ENCODE measurements at places on chromosomes 11 and 22.

GRCh38 chr11:101862391-101863233 lies 52.2 kb upstream of the CEP126 start:
- peak; percentile 53 for DNase-seq

- no peak for DNase-seq
Measured at GRCh38 chr11:88521799-88522201, 184.3 kb upstream of the CTSC start.

DNA sequence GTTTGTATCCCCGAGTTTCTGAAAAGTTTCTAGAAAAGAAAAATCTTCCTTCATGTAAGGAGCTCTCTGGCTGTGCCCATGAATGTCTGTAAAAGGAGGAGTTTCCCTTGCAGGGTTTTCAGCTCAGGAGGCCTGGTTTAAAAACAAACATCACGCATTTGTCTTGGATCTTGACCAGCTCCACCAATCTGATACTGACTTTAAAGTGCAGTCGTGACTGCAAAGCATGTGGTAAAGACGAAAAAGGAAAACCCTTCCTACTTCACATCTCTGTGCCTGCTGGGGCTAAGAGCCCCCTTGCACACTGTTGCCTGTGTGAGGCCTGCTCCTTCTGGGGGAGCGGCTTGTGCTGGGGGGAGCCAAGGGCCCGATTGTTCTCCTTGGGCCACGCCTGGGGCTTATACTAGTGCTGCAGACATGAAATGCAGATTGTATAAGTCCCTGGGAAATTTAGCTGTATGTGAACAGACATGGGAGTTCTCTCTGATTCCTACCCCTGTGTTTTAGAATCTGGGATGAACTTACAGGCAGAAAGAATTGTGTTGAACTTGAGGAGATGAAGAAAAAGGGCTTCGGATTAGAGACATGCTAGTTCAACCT lies 62.1 kb downstream of the ADAMTS15 start:
- DNase-seq, result no peak

- DNase-seq, result no peak
Measured at GRCh38 chr22:49331223-49331815, 496.4 kb downstream of the BRD1 start.

DNA sequence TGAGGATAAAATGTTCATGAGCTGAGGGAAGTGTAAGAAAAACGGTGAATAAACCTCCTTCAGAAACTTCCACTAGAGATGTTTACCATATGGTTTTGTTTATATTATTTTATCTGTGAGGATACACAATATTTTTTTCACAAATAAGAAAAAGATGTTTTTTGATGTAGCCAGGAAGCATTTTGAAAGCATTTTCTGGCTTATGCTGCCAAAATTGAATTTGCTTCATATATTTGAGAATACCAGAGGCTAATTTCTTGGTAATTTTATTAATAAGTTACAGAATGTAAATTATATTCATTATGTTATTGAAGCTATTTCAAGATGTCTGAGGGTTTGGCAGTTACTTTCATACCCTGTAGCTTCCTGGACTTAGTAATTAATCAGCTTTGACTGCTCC lies 686.6 kb downstream of the LUZP2 start:
- DNase-seq, result no peak

- DNase-seq, result no peak
Measured at GRCh38 chr11:128628325-128628673, 40.9 kb upstream of the ETS1 start.

DNA sequence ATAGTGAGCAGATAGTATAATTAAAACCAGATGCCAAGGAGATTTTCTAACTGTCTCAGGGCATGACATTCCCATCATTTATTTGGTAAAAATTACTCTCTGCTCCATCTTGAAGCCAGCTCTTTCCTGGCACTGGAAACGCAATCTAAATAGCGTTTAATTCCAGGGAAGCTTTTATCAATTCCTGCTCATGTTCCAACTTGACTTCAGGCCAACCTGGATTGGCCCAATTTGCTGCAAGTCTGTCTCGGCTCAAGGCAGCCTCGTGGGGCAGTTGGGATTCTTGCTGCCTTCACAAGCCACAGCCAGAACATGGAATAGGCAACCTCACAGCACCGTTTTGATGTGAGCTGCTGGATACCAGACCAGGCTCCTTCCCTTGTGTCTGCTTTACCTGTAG lies 1255.9 kb downstream of the TBC1D22A start:
- DNase-seq, result no peak

DNA sequence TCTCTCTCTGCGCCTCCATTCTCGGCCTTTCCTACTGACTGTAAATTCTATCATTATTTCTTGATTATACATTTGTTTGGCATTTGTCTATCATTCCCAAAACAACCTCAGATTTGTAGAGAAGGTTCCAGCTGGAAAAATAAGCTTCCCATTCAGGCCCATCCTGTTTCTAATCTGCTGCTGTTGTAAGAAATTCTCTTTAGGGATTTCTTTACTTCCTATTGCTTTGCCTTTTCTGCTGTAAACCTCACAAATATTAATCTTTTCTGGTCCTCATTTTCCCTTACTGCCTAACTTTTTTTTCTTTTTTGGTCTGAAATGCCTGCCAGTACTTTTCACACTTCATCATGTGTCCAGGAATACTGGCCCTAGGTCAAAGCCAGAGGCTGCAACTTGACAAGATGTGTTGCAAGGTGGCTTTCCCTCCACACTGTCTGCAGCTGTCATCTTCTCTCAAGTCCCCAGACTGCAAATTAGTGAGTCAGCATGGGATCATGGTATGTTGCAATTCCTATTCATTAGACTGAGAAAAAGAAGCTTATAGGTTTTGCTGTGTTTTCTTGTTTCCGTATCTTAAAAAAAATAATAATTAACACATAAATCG lies 858.7 kb upstream of the CHORDC1 start:
- peak; percentile 11 for DNase-seq

DNA sequence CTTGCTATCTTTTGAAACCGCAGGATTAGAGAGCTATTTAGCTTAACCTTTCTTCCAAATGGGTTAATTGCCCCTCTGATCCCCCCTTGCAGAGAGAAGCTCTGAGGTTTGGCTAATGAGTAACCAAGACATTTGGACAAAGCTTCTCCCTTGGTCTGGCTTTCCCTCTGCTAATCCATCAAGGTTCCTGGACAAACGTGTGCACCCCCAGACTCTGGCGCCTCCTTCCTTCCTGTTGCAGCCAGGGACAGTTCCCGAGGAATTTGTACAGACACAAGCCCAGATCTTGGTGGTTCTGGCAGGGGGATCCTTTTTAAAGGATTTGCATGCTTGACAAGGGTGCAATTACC lies 1.6 kb downstream of the KIAA1671 start:
- no peak for DNase-seq

- peak; percentile 25 for DNase-seq
Measured at GRCh38 chr11:100810146-100810545, 123.1 kb downstream of the ARHGAP42 start.

DNA sequence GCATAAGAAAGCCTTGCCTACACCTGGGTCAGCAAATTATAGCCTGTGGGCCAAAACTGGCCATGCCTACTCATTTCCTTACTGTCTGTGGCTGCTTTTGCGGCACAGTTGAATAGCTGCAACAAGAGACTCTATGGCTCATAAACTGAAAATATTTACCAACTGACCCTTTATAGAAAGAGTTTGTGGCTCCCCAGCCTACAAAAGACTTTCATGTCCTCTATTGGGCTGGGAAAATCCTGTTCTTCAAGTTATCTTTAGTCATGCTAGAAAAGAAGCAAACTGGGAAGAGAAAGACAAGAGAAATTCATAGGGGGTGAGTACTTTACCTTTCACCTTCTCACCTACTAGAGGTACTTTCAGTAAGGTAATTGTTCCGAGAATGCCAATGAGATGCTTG lies 175.1 kb downstream of the SWAP70 start:
- no peak for DNase-seq

DNA sequence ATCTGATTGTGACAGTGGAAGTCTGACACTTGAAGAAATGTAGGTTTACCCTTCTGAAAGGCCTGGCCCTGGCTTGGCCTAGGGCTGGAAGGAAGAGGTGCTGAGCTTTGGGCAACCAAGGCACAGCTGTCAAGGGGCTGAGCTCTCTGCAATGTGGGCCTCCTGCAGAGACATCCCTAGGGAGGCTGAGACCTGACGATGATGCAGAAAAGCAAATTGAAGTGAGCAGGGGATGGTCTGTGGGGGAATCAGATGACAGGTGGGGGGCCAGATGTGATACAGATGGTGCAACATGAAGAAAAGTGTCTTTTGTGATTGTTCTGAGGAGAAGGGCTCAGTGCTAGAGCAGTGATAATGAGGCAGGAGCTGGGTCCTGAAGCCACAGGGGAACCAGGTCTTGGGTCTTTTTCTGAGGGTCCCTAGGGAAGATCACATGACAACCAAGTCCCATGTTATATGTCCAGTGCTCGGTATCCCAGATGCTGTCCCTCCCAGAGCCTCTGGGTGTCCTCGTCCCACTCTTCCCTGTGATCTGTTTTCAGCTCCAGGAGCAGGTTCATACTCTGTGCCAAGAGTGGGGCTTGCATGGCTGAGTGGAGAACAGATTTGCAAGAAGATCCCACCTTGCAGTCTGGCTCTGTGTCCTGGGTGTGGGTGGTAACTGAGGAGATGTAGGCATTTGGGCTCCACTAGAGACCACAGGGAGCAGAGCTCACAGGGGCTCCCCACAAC lies 79.9 kb upstream of the VPREB1 start:
- no peak for DNase-seq

DNA sequence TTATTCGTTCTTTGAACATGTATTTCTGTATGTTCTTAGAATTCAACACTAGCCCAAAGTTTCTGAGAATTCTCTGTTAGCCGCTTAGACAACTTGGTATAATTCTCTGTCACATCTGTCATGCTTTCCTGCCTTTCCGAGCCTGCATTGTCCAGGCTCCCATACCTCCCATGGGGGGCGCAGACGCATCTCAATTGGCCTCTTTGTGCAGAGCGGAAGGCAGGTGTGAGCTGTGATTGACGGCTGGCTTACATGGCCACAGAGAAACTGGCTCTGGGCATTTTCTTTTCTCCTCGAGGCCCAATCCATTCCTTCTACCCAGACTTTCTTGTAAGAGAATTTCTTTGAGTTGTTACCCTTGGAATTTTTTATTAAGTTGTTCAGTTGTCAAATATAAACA lies 132.7 kb upstream of the SESN3 start:
- DNase-seq, result no peak

GRCh38 chr11:114195981-114196731 lies 100.0 kb upstream of the NNMT start:
- no peak for DNase-seq

DNA sequence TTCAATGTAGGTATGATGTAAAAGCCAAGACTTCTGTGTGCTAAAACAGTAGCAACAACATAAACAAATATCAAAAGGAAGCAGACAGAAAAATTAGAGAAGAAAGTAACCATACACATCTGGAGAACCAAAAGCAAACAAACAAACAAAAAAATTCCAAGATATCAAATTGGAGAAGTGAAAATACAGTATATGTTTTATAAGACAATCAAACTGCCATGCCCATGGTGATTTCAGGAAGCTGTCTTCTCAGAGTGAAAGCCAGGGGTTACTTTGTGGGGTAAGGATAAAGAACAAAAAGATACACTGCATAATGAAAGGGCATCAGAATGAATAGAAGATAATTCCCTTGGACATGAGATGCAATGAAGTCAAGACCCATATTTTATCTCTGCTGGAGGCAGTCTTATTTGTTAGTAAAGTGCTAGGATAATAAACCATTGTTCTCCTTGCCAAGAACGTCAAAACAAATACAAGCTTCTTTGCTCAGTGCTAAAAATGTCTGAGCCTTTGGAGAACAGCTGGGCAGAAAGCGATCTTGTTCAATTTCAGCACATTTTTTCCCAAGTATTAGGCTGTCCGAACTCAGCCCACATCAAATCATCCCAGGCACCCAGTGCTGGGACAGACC lies 38.1 kb upstream of the LDLRAD3 start:
- no peak for DNase-seq

DNA sequence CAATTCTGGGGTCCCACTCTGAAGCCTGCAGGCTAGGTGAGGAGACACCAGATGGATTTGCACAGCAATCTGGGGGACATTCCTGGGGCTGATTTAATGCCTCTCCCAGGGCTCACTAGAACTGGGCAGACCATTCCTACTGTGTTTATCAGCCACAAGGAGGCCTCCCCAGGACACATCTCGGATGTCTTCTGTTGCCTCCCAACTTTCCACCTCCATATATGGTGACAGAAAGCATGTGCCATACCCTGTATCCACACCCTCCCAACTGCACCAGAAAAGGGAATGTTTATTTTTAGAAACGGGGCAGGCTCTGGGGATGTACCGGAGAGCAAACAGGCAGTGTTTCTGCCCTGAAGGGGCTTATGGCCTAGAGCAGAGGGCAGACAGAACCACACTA lies 181.8 kb downstream of the CSNK2A3 start:
- no peak for DNase-seq

GRCh38 chr22:42949159-42949558 lies 65.8 kb downstream of the PACSIN2 start:
- DNase-seq, result no peak

GRCh38 chr22:47000888-47001287 lies 238.4 kb downstream of the TBC1D22A start:
- DNase-seq, result no peak

- no peak for DNase-seq
Measured at GRCh38 chr11:66124564-66124963, 54.5 kb downstream of the PACS1 start.

DNA sequence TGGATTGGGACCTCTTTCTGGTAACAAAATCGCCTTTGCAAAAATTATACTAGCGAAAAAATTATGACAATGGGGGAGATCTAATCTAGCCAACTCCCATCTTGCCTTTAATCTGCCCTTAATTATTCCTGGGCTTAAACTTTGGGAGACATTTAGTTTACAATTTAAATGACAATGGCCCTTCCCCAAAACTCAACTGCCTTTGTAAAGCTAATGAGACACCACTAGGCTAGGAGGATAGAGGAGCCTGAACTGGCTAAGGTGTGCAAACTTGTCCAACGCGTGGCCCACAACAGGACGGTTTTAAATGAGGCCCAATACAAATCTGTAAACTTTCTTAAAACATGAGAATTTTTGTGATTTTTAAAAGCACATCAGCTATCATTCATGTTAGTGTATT lies 67.3 kb downstream of the RSF1 start:
- DNase-seq, result no peak

GRCh38 chr22:24353121-24353520 lies 74.3 kb upstream of the ADORA2A start:
- no peak for DNase-seq

GRCh38 chr11:46557684-46558151 lies 36.1 kb downstream of the AMBRA1 start:
- DNase-seq, result no peak

DNA sequence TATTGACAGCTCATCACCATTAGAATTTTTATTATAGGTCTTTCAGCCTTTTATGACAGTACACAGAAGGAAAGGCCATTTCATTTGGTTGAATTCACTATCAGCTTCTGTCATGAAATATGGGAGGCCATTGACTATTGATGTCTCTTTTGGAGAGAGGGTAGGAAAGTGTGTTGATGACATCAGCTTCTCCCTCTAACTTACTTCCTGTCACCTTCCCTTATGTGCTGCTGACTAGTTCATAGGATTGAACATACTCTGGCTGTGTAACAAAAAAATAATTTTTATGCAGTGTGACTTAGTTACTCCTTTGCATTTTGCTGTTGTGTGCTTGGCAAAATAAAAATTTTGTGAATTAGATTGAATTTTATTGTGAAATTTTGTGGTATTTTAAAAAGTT lies 769.2 kb downstream of the METTL15 start:
- no peak for DNase-seq

GRCh38 chr11:10484461-10485180 lies 29.6 kb downstream of the AMPD3 start:
- no peak for DNase-seq
